ENCODE measurements at places on chromosomes 4 and X.

- DNase-seq = no peak
Observed at GRCh38 chrX:9717376-9717775, 48.3 kb downstream of the GPR143 start.

- DNase-seq = no peak
Observed at GRCh38 chrX:118423558-118423957, 72.1 kb upstream of the DOCK11 start.

- DNase-seq = no peak
Observed at GRCh38 chr4:48493452-48494100, 3.5 kb downstream of the ZAR1 start.

DNA sequence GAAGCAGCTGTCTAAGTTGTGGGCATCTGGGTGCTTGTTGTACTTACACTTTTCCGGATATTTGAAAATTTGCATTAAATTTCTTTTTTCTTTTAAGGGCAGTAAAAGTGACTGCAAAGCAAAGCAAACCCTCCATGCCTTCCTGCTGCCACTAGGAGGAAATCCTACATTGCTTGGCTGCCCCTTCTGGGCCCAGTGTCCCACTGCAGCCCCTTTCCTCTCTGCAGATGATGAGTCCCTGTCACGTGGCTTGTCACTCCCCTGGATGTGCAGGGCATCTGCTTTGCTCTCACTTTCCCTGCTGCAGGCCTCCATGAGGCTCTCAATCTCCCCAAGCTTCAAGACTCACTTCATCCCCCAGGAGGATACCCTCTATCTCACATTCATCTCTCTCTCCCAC lies 12.7 kb downstream of the TSR2 start:
- no peak for DNase-seq

DNA sequence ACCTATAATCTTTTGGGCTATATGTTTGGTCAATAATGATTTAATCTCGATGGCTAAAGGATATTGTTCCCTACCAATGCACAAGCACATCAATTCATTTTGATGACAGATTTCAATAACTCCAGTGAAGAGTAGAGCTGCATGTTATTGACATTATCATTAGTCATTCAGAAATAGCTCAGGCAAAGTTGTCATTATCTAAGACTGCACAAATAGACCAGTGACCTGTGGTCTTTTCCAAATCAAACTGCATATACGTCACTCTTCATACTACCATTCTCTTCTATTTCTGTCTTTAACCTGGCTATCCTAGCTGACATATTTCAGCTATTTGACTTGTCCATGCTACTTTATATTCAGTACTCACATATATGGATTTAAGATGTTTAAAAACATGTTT lies 1050.8 kb downstream of the C4orf33 start:
- no peak for DNase-seq

GRCh38 chr4:41405464-41406112 lies 132.4 kb upstream of the LIMCH1 start:
- no peak for DNase-seq

DNA sequence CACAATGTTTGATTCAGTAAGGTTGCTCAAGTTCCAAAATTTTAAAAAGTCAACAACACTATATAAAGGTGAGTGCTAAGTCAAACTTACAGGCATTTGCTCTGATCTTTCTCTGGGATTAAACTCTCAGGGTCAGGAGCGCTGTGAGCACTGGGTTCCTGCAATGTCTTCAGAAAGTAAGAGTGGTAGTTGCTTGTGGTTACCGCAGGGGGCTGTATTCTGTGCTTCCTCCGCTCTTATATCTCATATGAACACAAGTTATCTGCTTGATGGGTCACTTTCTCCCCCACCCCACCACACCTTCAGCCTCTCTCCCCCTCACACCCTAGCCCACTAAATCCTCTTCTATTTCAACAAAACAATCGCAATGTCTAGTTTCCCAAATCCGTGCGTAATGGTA lies 116.4 kb upstream of the IGSF1 start:
- DNase-seq = no peak

DNA sequence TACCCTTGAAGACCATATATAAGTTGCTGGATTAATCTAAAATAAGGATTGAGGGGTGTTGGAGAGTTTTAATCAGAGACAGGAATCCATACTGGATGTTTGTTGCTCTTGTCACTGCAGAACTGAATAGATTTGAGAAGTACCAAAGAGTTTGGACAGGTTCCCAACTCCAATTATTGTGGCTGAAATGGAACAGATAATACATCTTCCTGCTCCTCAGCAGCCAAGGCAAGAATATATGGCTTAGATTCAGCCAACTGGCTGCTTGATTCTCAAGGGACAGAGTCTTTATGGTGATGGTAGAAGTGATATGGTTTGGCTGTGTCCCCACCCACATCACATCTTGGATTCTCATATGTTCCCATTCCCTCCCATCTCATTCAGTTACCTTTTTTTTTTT lies 97.0 kb upstream of the PDHA2 start:
- DNase-seq = no peak
